ENCODE measurements at places on chromosomes 11 and 22.
A peak's percentile ranks its signal among the peaks of the same experiment; 100 is the strongest.

- DNase-seq, result no peak
These were observed 17.7 kb downstream of the TANGO2 start for GRCh38 chr22:20038574-20038973.

GRCh38 chr11:36243641-36244040, 45.6 kb downstream of the COMMD9 start:
- no peak for DNase-seq

GRCh38 chr22:44838316-44839016, 86.1 kb downstream of the ARHGAP8 start:
- DNase-seq, result no peak

DNA sequence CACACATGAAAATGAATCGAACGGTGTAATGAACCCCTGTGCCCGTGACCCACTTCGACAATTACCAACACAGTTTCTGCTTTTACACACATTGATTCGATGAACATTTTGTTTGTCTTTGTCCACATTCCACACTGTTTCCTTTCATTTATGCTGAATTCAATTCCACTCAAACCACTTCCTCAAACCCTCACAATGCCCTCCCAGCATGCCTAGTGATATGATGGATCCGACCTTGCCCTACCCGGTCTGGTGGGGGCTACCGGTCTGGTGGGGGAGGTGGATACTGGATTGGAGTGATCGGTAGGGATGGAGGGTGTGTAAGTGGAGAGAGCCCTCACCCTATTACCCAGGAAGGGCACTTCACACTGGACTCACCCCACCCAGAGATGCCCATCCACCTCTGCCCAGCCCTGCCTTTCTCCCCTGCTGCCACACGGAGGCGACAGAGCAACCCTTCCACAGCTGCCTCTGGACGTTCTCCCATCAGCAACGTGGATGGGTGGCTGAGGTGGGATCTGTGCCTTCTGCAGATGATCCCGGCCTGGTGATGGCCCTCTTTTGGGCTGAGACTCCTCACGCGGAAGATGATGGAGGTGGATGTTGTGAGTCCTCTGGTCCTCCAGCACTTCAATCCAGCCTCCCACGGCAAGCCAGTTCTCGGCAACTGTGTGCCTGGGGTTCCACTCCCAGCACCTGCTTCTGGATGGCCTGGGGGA, 33.0 kb upstream of the P2RY2 start:
- DNase-seq, result peak; percentile 46

GRCh38 chr11:61924064-61924455, 6.7 kb upstream of the RAB3IL1 start:
- DNase-seq, result no peak

DNA sequence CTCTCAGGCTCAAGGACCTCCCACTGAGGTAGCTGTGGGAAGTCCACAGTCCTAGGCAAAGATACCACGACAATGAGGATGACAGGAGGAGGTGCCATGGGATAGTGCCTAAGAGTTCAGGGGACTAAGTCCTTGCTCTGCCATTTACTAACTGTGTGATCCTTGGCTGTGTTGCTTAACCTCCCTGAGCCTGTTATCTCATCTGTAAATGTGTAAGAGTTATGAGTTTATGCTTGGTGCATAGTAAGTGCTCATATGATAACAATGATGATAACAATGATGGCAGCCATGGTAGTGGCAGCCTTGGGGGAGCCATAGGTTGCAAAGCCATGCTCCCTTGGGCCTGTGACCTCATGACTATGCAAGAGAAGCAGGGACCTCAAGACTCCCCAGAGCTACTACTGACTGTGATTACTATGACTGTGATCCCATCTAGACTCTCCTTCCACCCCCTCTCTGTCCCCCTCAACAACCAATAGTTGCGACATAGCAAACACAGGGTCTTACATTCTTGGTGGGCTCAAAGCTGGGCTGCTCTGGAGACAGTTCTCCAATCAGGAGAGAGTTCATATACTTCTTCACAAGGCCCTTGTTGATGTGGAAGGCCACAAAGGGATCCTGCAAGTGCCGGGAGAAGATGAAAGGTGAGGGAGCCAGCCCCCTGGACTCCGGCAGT, 3.9 kb downstream of the FADS1 start:
- DNase-seq, result no peak

- DNase-seq, result no peak
These were observed 4.9 kb downstream of the APOL3 start for GRCh38 chr22:36155702-36156101.

GRCh38 chr11:35911013-35911412, 32.8 kb upstream of the LDLRAD3 start:
- DNase-seq, result no peak

DNA sequence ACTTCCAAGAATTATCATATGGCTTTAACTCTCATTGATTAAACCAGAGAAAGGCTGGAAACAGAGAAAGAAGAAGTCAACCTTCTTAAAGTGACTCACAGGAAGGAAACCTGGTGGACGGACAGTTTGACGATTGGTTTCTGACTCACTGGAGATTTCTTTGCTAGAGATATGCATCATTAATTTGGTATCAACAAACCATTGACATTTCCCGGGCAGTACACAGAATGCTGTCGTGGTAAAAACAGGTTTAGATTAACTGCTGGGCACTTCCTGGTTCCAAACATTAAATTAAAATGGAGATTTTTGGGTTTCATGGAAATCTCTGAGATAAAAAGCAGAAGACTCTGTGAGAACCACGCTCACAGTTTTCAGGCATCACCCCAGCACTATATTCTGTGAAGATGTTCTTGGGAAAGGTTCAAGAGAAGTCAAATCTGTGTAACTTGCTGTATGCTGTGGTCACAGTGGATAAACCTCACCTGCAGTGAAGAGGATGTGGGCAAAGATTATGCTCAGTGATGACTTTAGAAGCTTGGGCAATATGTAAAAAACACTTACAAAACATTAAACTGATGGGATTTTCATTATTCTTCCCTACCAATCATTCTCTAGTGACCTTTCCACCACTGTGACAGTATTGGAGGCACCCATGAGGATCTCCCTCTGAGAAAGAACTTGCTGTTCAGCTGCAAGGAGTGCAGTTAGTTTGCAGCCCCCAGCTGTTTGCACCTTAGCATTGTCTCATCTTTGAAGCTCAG, 61.1 kb upstream of the CD44 start:
- DNase-seq, result no peak

- no peak for DNase-seq
These were observed 53.2 kb upstream of the FTH1 start for GRCh38 chr11:62020661-62021060.

- DNase-seq, result no peak
These were observed 19.4 kb upstream of the IL17RA start for GRCh38 chr22:17065433-17065832.

GRCh38 chr11:69312453-69313404, 18.8 kb downstream of the MYEOV start:
- no peak for DNase-seq

GRCh38 chr22:49101225-49101624, 726.4 kb downstream of the BRD1 start:
- no peak for DNase-seq

DNA sequence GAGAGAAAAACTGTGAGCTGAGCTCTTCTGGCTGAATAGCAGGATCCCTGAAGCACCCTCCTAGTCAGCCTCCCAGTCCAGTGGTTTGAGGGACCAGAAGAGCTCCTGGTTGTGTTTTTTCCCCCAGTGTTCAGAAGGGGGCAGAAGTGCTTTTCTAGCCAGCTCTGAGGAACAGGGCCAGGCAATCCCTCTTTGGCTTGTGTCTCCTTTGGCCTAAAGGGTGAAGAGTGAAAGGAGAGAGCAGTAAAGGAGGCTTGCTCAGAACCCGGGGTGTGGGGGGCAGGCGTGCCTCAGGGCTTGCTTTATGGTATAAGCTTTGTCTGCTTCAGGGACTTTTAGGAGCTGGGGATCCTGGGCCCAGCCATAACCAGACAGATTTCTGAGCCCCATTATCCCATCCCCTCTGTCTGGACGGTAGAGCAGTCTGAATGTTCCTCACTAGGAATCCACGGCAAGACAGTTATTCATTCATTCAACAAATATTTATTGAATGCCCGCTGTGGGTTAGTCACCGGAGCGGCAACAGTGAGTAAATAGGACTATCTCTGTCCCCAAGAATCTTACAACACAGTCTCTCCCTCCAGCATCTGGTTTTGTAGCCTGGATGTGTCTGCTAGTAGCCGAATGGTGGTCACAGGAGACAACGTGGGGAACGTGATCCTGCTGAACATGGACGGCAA, 14.5 kb downstream of the ACP2 start:
- no peak for DNase-seq

DNA sequence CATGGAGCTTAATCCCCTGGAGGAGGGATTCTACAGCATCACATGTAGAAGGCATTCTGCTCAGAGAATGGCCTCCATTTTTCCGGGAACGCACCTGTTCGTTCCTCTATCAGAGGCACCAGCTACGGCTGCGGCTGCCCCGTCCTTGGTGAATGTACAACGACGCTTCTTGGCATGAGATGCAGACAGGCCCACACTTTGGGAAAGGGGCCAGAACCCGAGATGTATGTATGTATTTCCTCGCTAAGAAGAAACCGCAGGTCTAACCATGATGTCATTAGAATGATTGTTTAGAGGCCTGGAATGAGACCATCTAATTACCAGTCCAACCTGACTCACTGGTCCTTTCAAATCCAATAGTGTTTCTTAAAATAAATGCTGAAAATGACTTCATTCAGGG, 1293.4 kb downstream of the TBC1D22A start:
- DNase-seq, result no peak

DNA sequence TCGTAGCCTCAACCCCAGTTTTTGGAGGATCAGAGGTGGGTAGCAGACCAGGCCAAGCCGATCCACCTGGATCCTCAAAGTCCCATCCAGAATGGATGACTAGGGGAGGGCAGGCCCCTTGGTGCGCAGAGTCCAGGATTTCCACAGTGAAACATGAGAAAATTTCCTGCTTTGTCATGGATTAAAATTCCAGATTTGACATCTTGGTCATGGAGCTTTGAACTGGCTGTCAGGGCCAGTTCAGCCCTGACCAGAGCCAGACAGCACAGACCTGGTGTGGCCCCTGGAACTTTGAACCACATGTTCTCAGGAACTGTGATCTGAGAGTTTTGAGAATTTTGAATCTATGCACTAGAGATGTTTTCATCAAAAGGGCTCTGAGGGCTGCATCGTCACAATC, 177.5 kb downstream of the MN1 start:
- DNase-seq, result no peak

DNA sequence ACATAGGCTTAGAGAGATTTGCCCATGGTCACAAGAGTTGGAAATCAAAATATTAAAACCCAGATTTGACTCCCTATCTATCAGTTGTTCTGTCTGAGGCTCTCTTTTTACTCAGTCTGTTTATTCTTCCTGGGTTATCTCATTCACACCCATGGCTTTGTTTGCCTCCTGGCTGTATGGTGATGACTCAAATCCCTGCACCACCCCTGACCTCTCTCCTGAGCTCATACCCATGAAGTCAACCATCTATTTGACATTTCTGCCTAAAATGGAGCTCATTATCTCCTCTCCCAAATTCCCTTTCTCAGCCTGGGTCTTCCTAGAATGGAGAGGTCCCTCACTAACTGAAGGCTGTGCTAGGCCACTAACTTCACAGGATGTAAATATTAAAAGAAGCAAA, 27.8 kb upstream of the CCDC134 start:
- no peak for DNase-seq

GRCh38 chr11:66080055-66080817, 10.2 kb downstream of the PACS1 start:
- no peak for DNase-seq

DNA sequence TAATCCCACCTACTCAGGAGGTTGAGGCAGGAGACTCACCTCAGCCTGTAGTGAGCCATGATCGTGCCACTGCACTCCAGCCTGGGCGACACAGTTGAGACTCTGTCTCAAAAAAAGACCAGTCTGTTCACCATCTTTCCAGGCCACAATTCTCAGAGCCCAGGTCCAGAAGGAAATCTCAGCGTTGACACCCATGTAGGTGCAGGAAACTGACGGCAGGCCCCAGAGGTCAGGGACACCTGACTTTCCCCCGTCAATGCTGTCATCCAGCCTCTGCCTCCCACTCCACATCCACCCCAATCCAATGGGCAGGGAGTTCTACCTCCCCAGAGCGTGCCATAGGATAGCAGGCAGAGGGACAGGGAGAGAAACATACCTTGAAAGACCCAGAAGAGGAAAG, 5.9 kb upstream of the GRK2 start:
- DNase-seq, result no peak

DNA sequence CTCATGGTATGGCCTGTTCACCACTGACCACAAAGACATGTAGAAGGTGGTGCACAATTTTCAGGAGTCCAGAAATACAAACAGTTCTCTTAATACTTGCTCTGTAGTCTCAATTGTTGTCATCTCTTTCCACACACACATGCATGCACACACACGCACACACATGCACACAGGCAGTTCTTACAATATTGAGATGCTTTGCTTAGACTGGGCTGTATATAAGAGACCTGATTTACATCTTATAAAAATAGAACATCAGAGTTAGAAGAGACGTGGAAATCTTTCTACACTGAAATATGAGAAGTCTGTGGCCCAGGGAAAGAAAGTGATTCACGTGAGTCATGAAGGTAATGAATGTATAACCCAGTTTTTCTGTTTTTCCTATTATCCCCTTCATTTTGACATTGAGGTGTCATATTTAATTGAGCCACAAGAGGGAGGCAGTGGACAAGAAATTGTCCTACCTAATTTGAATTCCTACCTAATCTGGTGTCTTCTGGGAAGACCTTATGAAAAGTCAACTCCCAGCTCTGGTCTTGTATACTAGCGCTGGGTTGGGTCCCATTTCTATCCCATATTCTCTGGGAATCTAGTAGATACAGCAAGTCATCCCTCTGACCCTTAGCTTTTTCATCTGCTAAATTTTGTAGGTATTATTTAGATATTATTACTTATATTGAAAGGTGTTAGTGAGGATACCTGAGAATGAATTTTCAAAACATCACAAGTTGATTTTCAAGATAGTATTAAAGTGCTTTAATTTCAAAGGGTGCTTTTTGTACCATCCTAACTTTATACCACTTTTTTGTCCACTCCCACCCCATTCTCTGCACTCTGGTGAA, 14.9 kb upstream of the MS4A4A start:
- no peak for DNase-seq

- DNase-seq, result no peak
These were observed 7.1 kb upstream of the GAS2L1 start for GRCh38 chr22:29299136-29299900.

- DNase-seq, result no peak
These were observed 21.8 kb downstream of the OR5AN1 start for GRCh38 chr11:59380263-59381059.
